Foreskin fibroblast (primary cell): ENCODE measurements at places on chromosomes 11 and 22.

DNA sequence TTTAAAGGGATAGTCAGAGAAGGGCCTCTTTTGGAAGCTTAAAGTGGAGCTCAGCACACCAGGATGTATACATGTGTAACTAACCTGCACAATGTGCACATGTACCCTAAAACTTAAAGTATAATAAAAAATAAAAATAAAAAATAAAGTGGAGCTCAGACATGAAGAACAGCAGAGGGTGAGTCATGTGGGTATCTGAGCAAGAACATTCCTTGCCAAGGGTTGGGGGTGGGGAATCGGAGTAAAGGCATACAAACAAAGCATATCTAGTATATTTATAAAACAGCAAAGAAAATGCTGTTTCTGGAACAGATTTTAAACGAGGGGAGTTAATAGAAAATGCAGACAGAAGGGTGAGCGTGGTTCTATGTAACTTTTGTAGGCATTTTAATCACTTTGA is 562.6 kb upstream of the ANO3 start:
- DNase-seq, result no peak

DNA sequence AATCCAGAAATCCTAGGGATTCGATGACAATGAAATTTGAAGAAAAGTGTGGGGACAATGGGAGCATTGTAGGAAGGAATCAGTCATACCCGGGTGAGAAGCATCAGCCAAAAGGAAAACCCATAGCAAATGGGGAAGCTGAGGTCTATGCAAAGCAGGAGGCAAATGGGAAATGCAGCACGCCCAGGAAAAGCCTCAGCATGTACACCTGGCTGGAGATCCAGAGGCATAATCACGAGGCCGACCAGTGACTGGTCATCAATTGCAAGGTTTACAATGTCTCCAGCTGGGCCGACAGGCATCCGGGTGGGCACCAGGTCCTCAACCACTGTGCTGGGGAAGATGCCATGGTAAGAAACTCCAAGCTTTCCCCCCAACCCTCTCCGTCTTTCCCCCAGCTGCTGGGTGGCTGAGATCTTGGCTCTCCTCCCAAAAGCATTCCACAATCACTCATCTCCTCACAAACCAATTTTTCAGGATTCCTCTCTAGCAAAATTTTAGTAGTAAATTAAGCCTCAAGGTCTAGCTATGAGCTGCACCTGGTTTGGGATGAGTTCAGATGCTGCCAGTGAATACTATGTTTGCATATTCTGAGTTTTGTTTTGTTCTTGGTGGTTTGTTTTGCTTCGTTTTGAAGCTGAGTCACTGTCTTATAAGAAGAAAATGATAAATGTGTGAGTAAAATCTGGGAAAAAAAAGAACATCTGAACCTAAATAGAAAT is 98.0 kb upstream of the OR5AK2 start:
- DNase-seq, result no peak

- no peak for DNase-seq
These were observed 201.5 kb downstream of the TBC1D22A start for GRCh38 chr22:46963672-46964545.

- DNase-seq, result no peak
These were observed 84.3 kb downstream of the IGLL1 start for GRCh38 chr22:23495614-23496444.

DNA sequence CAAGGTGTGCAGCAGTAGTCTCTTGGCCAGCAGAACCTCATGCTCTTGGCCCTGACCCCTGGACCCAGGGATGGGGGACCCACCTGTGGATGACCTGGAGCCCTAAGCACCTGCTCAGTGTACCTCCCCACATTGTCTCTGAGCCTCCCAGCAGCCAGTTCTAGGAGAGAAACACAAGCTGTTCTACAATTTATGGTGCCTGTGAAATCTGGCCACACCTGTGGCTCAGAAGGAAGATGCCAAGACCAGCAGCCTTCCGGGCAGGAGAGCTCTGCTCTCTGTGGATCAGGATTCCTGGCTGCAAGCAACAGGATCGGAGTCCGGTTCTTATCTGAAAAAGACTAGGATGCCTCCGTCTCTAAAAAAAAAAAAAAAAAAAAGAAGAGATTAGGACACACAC is 103.6 kb upstream of the ANO1 start:
- no peak for DNase-seq

DNA sequence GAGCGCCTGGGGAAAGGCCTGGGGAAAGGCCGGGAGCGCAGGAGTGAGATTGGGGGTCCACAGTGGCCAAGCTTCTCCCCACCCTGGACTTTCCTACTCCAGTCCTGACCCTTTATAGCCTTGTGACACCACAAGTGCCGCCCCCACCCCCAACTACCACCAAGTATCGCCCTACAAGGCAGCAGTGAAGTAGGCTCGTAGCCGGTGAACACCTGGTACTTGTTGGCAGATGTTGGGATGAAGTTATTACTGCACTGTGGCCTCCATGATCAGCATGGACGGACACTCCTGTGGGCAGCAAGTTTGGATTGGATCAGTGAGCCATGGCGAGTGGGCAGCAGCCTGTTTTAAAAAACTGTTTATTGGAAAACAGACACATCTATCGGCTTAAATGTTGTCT is 45.0 kb downstream of the EIF3F start:
- DNase-seq, result no peak

- DNase-seq, result no peak
These were observed 233.5 kb downstream of the MIAT start for GRCh38 chr22:26890870-26891269.

GRCh38 chr11:133895061-133895479 is 49.8 kb upstream of the SPATA19 start:
- DNase-seq, result no peak
